ENCODE measurements at places on chromosomes 12 and 14.

- no peak for DNase-seq
These were observed 34.8 kb upstream of the SELPLG start for GRCh38 chr12:108668542-108668941.

DNA sequence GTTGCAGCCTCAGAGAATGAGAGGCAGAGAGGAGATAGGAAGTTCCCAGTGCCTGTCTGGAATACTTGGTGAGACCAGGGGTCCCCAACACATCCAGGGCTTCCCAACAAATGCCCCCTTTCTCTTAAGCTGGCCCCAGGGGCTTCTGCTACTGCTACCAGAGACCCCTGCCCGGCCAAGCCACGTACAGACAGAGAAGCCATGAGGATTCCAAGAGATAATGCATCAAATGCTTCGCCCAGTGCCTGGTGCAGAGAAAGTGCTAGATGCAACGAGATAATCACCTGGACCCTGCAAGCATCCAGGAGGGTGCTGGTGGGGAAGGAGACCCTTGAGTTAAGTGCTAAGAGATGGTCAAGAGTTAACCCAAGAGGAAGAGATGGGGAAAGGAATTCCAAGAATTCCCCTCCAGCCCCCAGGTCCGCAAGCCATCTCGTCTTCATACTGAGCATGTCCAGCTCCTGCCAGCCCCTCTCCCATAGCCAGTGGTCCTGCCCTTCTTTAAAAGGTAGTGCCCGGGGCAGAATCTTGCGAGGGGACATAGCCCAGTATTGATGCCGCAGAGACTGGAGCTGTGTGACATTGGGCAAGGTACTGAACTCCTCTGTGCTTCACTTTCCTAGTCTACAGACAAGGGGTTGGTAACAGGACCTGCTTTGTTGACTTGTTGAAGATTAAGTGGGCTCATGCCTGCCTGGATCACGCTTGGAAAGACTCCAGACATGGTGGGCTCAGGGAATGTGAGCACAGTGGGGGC, 103.3 kb downstream of the CALM1 start:
- no peak for DNase-seq

DNA sequence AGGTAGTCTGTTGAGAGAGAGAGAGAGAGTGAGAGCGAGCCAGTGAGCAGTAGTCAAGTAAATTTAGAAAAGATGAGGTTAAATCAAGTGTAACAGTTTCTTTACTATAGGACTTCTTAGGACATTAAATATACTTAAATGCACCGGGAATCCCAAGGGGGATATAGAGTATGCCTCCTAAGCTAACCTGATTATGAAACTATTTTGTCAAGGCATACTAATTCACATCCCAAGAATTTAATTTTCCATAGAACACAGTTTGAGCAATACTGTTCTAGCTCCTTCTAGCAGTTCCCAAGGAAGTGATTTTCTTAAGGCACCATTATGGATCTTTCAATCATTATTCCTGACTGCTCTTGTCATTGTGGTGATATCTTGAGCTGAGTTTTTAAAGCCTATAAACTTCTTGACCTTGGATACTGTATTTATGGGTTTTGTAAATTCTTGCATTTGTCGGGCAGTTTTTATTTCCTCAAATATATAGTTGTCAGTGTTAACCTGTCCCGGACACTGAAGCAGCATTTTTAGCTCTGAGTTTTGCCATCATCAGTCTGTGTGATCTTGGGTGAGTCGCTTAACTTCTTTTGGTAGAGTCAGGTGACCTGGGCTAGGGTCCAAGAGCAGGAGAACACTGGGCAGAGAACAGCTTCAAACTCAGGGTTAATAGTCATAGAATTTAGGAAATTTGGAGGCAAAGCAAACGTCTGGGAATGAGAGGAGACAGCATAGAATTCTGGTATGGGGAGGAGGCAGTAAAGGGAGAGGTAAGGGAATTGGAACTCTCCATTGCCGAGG, 196.5 kb upstream of the FRMD6 start:
- DNase-seq, result no peak

- no peak for DNase-seq
These were observed 102.0 kb downstream of the HMGA2 start for GRCh38 chr12:65926119-65926908.

GRCh38 chr14:35879654-35880249, 53.6 kb downstream of the BRMS1L start:
- DNase-seq, result no peak

- no peak for DNase-seq
These were observed 192.4 kb upstream of the SLC16A7 start for GRCh38 chr12:59403259-59403932.

DNA sequence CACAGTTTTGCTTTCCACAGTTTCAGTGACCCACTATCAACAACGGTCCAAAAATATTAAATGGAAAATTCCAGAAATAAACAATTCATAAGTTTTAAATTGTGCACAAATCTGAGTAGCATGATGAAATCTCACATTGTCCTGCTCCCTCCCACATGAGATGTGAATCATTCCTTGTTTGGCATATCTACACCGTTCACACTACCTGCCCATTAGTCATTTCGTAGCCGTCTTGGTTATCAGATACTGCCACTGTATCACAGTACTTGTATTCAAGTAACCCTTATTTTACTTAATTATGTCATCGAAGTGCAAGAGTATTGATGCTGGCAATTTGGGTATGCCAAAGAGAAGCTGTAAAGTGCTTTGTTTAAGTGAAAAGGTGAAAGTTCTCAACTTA, 145.3 kb downstream of the SLC5A8 start:
- no peak for DNase-seq

DNA sequence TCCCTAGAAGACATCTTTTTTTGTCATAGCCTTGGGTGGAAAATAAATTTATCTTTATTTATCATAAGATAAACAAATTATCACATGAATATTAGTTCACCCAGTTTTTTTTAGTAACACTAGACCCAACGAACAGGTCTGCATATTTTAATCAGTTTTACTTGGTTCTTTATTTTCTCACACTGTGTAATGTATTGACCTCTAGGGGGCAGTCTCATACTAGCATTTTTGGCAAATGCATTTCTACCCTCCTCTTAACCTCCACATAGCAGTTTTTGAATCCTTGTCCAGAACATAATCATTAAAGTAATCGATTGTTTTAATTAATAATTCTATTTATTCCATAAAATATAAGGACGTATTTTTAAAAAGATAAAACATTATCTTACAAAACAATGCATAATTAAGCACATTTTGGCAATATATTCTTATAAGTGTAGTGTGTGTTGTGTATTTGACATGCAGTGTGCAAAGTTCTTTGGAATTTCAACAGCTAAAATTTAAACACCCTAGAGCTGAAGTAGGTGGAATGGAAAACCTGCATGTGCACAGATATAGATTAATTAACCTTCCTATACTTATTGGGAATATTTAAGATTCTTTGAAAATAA, 31.6 kb upstream of the PTPRQ start:
- no peak for DNase-seq

DNA sequence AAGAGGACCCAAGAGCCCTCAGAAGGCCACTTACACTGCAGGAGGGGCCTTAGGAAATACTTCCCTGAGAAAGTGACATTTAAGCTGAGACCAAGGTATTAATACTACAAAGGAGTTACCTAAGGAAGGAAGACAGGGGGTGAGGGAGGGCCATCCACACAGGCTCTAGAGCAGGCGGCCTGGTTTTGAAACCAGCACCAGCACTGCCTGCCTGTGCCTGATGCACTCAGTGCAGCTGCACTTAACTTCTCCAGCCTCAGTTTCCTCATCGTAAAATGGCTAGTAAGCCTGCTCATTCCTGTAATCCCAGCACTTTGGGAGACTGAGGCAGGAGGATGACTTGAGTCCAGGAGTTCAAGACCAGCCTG, 45.5 kb upstream of the PLEKHG6 start:
- no peak for DNase-seq

DNA sequence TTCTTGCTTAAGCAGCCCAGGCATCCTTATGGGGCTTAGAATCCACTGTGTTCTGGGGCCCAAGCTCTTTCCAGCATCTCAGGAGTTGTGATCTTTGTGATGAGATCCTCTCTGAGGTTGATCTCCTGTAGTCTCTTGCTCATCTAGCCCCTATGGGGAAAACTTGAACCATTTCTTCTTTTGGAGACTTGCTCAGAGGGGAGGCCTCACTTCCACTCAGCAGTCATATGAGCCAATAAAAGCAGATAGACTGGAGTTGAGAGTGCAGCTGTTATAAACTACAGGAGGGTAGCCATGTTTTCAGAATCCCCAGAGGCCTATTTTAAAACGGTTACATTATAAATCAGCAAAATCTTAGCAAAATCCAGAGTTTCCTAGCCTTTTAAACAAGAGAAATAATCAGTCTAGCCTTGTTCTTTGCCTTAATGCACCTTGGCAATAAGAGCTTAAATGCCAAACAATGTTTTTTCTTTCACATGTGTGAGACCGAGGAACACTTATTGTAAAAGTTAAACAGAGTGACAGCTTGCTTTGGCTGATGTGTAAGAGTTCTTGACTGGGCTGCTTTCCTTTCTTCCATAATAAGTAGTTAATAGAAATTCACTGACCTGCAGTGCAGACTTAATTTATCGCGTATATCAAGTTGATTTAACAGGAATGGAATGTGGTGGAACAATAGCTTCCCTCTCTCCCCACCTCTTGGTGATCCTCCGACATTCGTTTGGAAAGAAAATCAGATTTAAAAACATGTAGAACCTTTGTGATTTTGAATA, 168.3 kb downstream of the NEDD1 start:
- DNase-seq, result no peak

DNA sequence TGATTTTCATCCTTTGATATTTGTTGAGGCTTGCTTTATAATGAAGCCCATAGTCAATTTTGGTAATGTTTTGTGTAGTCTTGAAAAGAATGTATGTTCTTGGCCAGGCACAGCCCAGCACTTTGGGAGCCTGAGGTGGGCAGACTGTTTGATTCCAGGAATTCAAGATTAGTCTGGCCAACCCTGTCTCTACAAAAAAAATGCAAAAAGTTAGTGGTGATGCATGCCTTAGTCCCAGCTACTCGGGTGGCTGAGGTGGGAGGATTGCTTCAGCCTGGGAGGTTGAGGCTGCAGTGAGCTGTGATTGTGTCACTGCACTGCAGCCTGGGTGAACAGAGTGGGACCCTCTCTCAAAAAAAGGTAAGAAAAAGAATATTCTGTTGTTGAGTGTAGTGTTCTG, 10.8 kb downstream of the ETNK1 start:
- DNase-seq, result no peak

DNA sequence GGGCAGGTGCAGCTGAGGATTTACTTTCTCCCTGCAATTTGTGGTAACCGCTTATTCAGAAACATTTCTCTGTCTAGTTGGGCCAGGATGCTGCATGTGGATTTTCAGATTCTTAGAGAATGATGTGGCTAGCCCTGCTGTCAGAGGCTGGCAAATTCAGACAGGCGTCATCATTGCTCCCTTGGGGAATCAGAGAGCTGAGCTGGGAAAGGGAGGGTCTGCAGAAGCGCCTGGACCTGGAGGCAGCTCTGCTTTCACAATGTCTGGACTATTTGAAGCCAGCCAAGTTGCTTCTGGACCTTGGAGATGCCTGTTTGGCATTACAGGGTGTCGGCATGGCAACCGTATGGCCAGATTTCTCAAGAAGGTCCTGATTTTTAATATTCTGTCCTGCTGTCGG, 3.4 kb downstream of the GALNT16 start:
- DNase-seq, result no peak

DNA sequence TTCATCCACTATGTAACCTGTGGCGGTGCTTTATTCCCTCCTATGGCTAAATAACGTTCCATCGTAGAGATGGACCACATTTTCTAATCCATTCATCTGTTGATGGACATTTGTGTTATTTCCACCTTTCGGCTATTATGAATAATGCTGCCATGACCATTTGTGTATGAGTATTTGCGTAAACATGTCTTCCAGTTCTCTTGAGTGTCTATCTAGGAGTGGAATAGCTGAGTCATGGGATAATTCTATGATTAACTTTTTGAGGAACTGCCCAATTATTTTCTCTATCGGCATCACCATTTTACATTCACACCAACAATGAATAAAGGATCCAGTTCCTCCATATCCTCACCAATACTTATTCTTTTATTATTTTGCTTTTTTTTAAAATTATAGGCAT, 261.9 kb upstream of the SFSWAP start:
- no peak for DNase-seq

DNA sequence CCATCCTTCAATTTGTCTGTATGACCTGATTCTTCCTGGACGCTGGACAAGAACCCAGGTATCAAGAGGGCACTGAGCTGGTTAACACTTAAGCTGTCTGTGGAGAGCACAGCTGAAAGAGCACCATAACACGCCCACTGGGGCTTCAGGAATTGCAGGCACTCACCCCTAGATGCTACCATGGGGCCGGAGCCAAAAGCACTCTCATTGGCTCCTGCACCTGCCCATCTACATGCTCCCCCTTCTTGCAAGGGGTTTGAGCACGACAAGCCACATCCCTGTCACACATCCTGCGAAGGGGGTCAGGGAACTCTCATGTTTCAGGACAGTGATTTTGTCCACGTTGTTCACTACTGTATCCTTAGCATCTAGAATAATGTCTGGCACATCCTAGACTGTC, 35.1 kb upstream of the TBC1D15 start:
- no peak for DNase-seq

- no peak for DNase-seq
These were observed 47.6 kb upstream of the HIF1A start for GRCh38 chr14:61647704-61648103.

GRCh38 chr12:106170285-106170684, 31.5 kb upstream of the NUAK1 start:
- no peak for DNase-seq

DNA sequence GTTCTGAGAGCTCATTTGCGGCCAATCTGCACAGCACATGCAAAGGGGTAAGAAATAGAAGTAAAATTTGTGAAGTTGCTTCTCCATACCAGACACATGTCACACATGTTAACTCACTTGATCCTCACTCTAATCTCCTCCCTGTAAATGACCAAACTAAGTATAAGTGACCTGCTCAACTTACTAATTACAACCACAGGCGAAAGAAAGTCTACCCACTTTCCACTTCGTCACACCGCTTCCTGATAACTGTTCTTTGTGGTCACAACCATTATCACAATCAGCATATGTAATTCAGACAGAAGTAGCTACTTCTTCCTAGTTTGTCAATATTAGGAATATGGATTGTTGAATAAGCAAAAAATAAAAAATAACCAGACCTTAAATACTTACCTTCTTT, 293.7 kb upstream of the CLEC14A start:
- DNase-seq, result no peak

- DNase-seq, result no peak
These were observed 505.1 kb upstream of the SYT1 start for GRCh38 chr12:78359520-78359919.

DNA sequence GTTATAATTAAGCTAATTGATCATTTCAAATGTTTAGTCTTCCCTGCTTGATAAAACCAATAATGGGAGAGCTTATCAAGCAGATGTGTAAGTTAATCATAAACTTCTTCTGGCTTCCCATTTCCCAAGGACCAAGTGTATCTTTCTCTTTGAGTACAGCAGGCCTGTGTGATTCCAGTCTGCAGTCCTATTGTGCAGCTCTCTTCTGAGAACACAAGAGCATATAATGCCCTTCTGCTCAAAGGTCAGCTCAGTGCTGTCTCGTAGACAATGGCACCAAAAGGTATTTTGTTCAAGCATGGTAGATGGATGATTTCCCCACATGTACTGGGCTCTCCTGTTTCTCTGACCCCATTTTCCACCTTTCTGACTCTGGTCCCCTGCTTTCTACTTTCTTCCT, 101.8 kb upstream of the DYRK2 start:
- no peak for DNase-seq

GRCh38 chr12:53568809-53569557, 57.2 kb downstream of the ATF7 start:
- no peak for DNase-seq

Measured in activated T-cell treated with anti-CD3 and anti-CD28 coated beads, Interleukin-2, amount 50 U/mL, for 1 hour (primary cell).